AG09319 (cell line): ENCODE measurements at places on chromosomes 1 and 21.

GRCh38 chr1:21724098-21724497, 54.9 kb upstream of the RAP1GAP start:
- no peak for DNase-seq

DNA sequence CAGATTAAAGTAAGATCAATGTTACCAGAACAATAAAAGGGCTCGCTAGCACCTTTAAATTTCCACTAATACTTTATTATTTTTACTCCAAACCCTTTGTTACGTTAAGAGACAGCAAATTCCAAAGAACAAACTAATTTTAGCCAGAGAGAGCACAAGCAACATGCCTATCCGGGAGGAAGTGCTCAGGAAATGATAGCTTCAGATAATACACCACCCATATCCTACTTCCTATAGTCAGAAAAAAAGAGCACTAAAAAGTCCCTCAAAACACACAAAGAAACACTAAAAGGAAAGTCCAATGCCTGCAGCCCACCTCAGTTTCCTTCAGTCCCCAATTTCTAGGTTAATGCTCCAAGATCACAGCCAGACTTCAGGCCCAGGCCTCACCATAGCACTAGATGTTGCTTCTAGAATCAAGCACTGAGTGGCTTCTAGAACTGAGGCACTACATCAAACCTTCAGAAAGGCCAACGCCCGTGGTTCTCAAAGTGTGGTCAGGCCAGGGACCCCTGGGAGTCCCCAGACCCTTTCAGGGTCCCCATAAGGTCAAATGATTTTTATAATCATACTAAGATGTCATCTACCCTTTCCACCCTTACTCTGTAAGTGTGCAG, 142.6 kb downstream of the PSMG1 start:
- no peak for DNase-seq

GRCh38 chr1:44483089-44483874, 78.2 kb downstream of the RNF220 start:
- no peak for DNase-seq

- DNase-seq, result no peak
These were observed 10.5 kb upstream of the LMO4 start for GRCh38 chr1:87318056-87318650.

GRCh38 chr1:208233546-208233945, 10.6 kb downstream of the PLXNA2 start:
- no peak for DNase-seq

DNA sequence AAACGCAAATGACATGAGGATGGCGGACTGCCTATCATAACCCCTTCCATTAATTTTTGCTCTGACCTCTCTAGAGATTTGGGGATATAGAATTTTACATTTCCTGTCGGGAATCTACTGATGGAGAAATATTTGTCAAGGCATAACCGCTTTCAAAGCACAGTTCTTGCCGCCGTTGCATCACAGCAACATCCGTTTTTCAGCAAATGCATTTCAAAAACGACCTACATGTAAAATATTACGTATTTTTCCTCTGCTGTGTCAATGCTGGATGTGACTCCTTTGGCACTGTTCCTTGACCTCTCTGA, 4.9 kb downstream of the MIER1 start:
- DNase-seq, result no peak

DNA sequence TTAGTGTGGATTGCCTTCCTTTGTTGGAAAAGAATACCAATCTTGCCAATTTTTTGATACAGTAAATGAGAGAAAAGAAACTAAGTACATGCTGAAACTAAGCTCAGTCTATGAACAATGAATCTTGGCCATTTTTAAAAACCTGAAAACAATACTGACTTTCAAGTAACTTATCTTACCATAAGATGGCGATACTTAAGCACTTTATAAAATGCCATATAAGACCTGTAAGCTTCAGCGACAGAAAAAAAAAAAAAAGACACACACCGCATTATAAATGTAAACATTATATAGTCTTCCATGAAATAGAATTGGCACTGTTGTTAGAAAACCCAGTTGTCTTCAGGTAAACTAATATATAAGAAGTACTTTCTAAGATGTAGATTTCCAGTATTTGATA, 3.0 kb downstream of the OLFM3 start:
- no peak for DNase-seq

DNA sequence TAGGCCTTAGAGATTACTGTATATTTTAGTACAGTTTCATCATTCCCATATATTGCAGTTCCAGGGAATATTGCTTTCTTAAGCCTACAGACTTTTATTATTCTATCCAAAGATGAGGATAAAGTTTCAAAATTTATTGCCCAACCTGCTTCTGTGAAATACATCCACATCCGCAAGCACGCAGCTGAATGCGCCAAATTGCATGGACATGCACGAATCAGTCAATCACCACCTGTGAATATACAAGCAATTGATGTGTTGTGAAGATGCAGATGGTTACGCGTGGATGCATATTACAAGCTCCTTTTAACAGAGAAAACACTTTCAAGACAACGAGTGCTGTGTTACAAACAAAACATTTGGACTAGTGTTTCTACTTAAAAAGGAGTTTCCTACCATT, 577.8 kb upstream of the PLXNA2 start:
- DNase-seq, result no peak

DNA sequence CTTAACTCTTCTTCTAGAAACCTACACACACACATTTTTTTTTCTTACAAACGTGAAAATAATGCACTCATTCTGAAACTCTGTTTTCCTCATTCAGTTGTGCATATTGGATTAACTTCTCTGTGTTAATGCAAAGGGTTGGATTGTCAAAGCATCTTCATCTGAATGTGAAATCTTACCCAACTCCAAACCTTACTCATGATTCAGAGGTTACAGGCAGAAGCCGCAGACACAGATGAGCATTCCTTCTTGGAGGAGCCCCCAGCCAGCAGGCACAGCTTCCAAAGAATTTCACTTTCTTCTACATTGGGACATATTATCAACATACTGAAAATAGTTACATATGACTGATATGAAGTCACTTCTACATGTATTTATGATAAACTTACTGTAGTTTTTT, 15.7 kb downstream of the PATJ start:
- DNase-seq, result peak; percentile 32

DNA sequence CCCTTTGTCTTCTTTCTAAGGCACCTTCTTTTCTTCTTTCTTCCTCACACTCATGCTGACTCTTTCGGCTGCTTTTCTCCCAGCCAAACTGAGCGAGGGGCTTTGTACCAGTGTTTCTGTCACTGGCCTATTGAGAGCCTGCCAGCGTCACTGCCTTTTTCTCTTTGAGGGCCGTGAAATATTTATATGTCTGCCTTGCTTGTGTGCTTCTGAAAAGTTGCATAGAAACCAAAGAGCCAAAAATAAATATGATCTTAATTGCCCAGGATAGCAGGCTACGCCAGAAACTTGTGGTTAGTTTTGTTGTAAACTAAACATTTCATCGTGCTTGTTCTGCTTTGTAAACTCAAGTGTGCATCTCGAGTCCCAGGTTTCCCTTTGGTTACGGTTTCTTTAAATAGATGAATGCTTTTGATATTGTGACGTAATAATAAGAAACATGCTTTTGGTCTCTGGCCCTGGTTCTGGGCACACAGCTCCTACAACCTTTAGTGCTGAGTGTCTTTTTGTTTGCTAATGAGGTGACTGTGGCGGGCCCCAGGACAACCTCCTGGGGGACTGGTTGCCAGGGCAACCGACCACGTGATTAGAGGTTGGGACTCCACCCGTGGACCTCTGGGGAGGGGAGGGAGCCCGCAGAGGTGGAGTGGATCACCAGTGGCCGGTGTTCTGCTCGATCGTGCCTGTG, 10.8 kb downstream of the SLC37A1 start:
- peak; percentile 66 for DNase-seq

GRCh38 chr1:55447488-55447887, 232.3 kb upstream of the USP24 start:
- DNase-seq, result no peak

GRCh38 chr1:42971841-42972291, 13.2 kb upstream of the SLC2A1 start:
- peak; percentile 75 for DNase-seq

DNA sequence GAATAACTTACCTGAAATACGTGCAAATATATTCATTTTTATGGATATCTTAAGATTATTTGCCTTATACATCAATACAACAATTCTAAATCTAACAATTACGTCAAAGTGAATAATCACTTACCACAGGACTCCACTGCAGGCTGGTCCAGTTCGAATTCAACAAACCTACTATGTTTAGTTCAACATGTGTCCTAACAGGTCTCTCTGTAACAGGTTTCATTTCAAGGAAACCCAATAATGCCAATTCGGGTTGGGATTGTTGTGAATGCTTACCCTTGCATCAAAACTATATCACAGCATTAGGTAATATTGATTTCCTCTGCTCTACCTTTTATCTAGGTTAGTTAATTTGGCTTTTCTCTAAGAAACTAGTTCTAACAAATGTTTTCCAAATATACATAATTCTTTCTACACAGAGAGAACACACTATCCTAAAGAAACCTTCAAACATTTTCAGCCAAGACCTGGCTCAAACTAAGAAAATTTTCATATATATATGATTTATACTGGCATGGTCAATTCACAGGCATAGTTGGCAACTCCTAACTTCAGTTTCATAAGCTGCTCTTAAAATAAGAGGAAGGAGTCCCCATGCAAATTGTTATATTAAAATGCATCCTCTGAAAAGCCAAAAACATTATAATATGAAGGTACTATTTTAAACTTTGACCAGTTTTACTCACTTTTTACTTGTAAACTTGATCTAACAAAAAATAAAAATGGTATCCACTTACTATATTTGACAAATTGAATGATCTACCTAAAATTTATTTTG, 4.5 kb downstream of the IVNS1ABP start:
- no peak for DNase-seq
